Spinal cord (tissue), 10 donors: ENCODE measurements at places on chromosomes 4 and X. TPM values are rescaled to one million over a fixed set of nuclear protein-coding genes. Genes with fewer than 3 reads are reported as not detected.
A peak's percentile ranks its signal among the peaks of the same experiment; 100 is the strongest.

- no peak for DNase-seq
These were observed 203.4 kb downstream of the CHIC1 start for GRCh38 chrX:73766431-73766795.

DNA sequence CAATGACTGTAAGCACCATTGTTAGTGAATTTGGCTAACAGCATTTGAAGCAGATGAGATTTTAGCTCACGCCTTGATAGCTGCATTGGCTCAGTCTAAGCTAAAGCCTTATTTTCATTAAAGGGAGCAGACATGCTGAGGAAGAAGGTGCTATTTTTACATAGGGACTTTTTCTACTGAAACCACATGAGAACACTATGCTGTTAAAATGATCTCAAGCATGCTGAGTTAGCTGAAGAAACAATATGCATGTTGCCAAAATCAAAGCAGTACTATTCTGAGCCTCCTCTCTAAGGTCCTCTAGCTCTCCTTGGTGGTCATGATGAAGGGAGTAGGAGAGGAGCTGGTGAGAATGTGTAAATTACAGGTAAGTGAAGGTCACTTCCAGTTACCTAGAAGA, 134.4 kb upstream of the JADE1 start:
- peak; percentile 55 for DNase-seq

The RNF175 gene
- 26.5 TPM for total RNA-seq

DNA sequence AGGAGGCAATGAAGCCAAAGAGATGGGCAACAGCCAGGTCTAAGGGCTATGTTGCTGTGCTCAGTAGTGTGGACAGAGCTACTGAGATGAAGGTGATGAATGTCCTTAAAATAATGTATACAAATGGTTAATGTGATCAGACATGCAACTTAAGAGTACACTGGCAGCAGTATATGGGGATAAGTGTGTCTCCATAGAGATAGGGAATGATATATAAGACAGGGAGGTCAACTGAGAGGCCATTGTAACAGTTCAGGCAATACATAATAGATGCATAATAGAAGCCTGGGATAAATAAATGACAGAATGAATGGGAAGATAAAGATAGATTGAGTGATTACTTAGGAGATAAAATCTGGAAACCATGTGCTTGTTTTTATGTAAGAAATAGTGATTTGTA, 250.0 kb downstream of the CFAP299 start:
- DNase-seq: no peak

The DMP1 gene
- 0.39 TPM for total RNA-seq

DNA sequence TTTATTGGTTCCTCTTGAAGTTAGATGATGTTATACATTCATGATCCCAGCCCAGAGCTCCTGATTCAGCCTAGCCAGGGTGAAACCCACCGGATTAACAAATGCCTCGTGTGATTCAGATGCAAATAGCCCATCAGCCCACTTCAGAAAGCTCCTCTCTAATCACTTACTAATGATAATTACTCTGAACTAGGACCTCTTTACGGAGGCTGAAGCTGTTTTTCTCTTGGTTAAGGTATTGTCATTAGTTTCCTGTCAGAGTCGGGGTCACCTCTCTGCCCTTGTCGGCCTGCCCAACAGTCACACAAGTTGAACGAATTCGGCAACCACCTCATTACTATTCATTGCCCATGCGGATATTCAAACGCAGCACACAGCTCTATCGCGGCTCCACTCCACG, 36.6 kb downstream of the ZFP42 start:
- DNase-seq: no peak

DNA sequence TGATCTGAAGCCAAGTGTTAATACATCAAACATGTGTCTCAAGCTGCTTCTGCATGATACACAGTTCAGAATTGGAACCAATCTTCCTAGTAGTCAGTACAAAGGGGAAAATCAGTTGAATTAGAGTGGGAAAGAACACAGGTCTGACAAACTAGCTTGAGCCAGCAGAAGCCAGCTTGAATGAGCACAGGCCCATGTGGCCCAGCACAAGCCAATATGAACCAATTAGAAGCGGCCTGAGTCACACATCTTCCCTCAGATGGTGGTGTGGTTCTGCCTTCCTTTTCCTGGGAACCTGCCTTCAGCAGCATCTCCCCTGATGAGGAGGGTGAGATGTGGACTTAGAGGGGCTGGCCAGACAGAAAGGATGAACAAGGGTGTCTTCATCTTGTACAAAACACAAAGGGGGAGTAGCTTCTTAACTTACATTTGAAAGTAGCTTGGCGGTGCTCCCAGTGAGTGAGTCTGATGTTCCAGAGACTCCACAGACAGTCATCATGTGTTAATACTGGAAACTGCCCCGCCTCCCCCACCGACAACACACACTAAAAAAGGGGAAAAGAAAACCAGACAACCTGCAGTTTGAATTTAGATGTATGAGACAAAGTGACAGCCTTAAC, 72.0 kb downstream of the FRMPD4 start:
- no peak for DNase-seq
